ENCODE measurements at places on chromosomes 16 and 17. TPM values are rescaled to one million over a fixed set of nuclear protein-coding genes. Genes with fewer than 3 reads are reported as not detected.

GRCh38 chr16:67249178-67250044 lies 632 bp downstream of the SLC9A5 start:
- peak overlapping the region; percentile 73 for H3K4me3 ChIP-seq
- H3K4me1 ChIP-seq = peaks cover 35% of the 10 kb centered on the region
- H3K27me3 ChIP-seq = no peaks in the 10 kb centered on the region
- H3K36me3 ChIP-seq = no peaks in the 10 kb centered on the region

DNA sequence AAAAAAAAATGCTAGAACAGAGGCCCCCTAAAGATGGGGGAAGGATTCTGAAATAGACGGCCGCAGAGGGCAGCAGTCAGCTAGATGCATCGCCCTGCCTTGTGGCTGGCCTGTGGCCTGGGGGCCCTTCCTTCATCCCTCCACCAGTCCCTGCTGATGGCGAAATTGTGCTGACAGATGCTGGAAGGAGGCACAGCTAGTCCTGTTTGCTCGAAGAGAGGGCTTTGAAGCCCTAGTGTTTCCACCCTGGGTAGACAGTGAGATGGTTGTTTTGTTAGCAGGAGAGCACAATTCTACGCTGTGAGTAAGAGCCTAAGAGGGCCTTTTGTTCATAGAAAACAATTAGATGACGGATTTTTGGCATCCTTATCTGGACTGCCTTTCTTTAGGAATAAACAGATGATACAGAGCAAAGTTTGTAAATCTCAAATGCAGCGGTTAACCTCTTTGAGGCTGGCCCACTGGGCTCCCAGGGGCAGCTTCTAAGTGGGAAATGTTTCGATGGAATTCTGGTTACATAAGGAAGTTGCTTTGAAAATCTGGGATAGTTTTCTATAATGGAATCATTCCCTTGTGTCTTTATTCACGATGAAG lies 23.0 kb downstream of the VPS35L start:
- H3K27me3 ChIP-seq = no peaks in the 10 kb centered on the region
- no peak for DNase-seq
- H3K27ac ChIP-seq = no peak overlapping the region
- H3K4me1 ChIP-seq = no peaks in the 10 kb centered on the region
- no peak overlapping the region for H3K4me3 ChIP-seq

DNA sequence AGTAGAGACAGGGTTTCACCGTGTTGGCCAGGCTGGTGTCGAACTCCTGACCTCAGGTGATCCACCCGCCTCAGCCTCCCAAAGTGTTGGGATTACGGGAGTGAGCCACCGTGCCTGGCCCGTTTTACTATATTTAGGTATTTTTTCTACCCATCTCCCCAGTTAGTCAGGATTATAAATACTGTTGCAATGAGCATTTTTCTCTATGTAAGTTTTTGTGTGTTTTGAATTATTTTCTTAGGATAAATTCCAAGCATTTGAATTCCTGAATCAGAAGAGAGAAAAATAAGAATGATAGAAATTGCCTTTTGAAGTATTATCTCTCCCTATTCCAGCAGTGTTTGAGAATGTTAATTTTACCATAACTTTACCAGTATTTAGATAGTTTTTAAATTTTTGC lies 36.6 kb downstream of the KIAA0513 start:
- H3K4me1 ChIP-seq = peaks cover 14% of the 10 kb centered on the region
- peaks cover 4% of the 10 kb centered on the region for H3K36me3 ChIP-seq

TTLL6 gene
- total RNA-seq = not detected

- H3K27me3 ChIP-seq = no peaks in the 10 kb centered on the region
- H3K4me1 ChIP-seq = no peaks in the 10 kb centered on the region
- no peak for DNase-seq
- H3K36me3 ChIP-seq = no peaks in the 10 kb centered on the region
- H3K4me3 ChIP-seq = no peak overlapping the region
These were observed 6.4 kb downstream of the AOC3 start for GRCh38 chr17:42857389-42857788.

GRCh38 chr17:379531-380465 lies 27.2 kb upstream of the RPH3AL start:
- DNase-seq = no peak
- no peak overlapping the region for H3K27ac ChIP-seq
- peaks cover 18% of the 10 kb centered on the region for H3K27me3 ChIP-seq
- H3K4me3 ChIP-seq = no peak overlapping the region
- no peaks in the 10 kb centered on the region for H3K36me3 ChIP-seq

PHOSPHO1 gene
- not detected for total RNA-seq

DNA sequence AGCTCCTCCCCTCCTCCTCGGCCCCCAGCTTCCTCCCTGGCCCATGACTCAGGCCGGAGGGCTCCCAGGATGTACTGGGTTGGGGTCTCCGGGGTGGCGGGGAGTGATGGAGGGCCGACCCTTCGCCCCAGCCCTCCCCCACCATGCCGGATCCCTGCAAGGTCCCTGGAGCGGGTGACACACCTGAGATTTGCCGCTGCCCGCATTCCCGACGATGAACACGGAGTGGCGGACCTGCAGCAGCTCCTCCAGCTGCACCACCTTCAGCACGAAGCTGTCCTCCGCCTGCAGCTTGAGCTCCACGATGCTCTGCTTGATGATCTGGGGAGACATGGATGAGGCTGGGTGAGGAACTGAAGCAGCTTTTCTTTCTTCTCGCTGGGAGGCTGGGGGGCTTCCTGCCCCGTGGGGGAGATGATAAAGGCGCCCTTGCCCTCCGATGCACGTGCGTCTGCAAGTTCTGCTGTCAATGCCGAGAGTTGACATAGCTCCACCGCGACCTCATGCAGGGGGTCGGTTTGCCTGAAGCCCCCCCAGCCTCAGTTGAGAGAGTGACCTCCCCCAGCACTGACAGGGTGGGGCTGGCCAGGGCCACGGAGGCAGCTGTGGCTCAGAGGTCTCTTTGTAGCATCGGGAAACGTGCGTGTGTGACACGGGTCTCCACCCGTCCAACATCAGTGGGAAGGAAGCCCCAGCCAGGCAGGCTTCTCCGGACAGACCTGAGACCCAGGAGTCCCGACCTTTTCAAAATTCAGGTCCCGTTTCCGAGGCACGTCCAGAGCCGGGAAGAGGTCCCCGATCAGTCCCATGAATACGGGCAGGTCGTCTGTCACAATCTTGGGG lies 83.1 kb downstream of the DNAH17 start:
- no peak overlapping the region for H3K4me3 ChIP-seq
- H3K27me3 ChIP-seq = no peaks in the 10 kb centered on the region
- H3K27ac ChIP-seq = no peak overlapping the region
- no peak for DNase-seq
- H3K4me1 ChIP-seq = peaks cover 16% of the 10 kb centered on the region
- no peaks in the 10 kb centered on the region for H3K36me3 ChIP-seq

AP1G1 gene
- 73.0 TPM for total RNA-seq

LPO gene
- total RNA-seq = not detected

C16orf89 gene
- not detected for total RNA-seq

OTOA gene
- total RNA-seq = not detected

TERB1 gene
- total RNA-seq = 0.18 TPM

ZG16 gene
- not detected for total RNA-seq

GRCh38 chr17:57946798-57947358 lies 8.3 kb downstream of the CUEDC1 start:
- DNase-seq = no peak
- H3K27me3 ChIP-seq = no peaks in the 10 kb centered on the region
- peak overlapping the region; percentile 65 for H3K4me3 ChIP-seq
- H3K27ac ChIP-seq = peak overlapping the region; percentile 85

DNA sequence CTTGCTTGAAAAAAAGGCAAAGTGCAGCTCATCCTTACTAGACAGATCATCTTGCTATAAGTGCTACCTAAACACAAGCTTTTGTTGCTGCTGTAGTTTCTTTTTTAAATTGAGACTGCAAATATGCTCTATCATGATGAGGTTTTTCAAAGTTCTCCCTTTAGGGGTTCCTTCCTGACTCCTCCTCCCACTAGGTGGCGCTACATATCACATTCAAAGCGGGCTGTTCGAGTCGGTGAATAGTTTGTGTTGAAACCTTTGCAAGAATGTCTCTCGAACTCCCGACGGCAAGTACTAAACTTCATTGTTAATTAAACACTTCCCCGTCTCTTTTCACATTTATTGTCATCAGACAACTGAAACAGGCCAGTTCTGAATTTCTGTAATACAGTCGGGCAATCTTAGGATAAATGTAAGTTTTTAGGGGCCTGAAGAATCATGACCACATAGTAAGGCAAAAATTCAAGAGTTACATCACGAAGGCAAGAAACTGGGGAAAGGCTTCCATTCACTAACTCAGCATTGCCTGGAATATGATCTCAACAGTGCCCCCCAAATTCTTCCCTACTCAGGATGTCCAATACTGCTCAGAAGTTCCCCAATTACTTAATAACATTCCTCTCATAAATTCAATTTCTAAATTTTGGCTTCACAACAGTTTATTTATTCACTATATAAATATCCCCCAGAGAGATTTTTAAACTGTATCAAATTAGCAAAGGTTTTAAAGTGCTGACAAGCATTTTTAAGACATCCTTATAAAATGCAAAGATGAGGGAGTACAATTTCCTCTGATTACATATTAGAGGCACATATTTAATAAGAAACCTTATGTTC lies 6.7 kb downstream of the HS3ST3A1 start:
- H3K4me1 ChIP-seq = peaks cover 43% of the 10 kb centered on the region
- H3K4me3 ChIP-seq = no peak overlapping the region
- H3K27me3 ChIP-seq = no peaks in the 10 kb centered on the region
- H3K36me3 ChIP-seq = no peaks in the 10 kb centered on the region

ALOX12 gene
- not detected for total RNA-seq

Measured in osteocyte (in vitro differentiated cells).